Astrocyte (in vitro differentiated cells and primary cell): ENCODE measurements at places on chromosomes 6 and 20. TPM values are rescaled to one million over a fixed set of nuclear protein-coding genes. Genes with fewer than 3 reads are reported as not detected.
A peak's percentile ranks its signal among the peaks of the same experiment; 100 is the strongest.

GRCh38 chr6:159257846-159258245, 88.6 kb downstream of the FNDC1 start:
- H3K4me3 ChIP-seq: no peak overlapping the region
- peaks cover 3% of the 10 kb centered on the region for H3K4me1 ChIP-seq
- DNase-seq: peak; percentile 8
- H3K27ac ChIP-seq: no peak overlapping the region
- H3K36me3 ChIP-seq: no peaks in the 10 kb centered on the region
- H3K27me3 ChIP-seq: no peaks in the 10 kb centered on the region

Gene ZNF311
- 1.2 and 1.7 TPM in 2 replicates for total RNA-seq

Gene VIP
- 0.36 and 0.45 TPM in 2 replicates for total RNA-seq

Gene UST
- 15.3 and 18.0 TPM in 2 replicates for total RNA-seq
